Inflammatory macrophage (primary cell): ENCODE measurements at places on chromosomes 3 and 15.
A peak's percentile ranks its signal among the peaks of the same experiment; 100 is the strongest.

GRCh38 chr3:134190250-134190649 is 60.4 kb downstream of the RYK start:
- no peak for DNase-seq

DNA sequence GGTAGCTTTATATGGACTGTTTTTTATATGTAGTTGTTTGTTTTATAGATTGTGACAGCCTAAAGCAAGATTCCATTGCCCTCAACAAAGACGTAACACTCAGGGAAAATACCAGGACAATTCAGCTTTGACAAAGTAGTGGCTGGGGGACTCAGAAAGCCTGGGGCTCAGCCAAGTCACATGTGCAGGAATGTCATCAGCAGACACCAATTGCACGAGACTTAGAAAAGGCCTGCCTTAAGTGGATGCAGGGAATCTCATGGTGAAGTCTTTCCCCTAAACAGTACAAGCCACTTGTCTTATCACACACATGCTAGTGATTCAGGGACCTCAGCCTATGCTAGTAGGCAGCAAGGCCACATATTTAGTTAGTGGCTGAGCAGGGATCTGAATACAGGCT is 381.8 kb upstream of the THBS1 start:
- DNase-seq = no peak

GRCh38 chr15:40232625-40233070 is 6.2 kb upstream of the PAK6 start:
- peak; percentile 69 for DNase-seq

DNA sequence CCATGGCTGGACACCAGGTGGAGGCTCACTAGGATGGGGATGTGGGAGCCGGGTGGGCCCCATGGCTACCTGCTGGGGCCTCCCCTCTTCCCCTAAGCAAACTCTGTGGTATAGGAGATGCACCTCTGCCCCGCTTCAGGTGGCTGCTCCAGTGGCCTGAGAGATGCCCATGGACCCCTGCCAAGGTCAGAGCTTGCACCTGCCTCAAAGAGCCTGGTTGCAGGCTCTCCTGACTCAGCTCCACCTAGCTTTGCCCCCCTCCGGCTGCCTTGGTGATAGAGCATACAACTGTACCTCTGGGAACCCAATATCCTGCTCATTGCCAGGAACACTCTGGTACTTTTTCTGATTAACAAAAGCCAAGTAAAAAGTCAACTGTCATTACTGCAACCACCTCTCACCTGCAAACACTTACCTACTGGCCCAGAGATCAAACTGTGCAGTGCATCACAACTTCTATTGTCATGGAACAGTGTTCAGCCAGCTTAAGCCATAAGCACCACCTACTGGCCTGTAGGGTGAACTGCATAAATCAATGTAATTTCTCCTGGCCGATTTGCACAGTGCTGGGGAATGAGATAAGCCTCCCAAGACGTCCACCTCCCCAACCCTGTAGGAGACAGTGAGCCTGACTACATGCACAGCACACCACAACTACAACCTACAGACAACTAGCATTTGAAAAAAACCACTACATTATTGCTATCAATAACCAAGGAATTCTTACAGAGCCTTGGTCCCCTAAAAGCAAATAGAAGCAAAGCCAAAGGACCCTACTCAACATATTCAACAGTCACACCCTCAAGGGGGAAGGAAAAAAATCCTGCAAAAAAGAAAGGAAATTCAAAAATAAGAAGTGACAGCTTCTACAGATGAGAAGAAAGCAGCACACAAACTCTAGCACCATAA is 352.4 kb upstream of the ARHGEF26 start:
- peak; percentile 66 for DNase-seq

DNA sequence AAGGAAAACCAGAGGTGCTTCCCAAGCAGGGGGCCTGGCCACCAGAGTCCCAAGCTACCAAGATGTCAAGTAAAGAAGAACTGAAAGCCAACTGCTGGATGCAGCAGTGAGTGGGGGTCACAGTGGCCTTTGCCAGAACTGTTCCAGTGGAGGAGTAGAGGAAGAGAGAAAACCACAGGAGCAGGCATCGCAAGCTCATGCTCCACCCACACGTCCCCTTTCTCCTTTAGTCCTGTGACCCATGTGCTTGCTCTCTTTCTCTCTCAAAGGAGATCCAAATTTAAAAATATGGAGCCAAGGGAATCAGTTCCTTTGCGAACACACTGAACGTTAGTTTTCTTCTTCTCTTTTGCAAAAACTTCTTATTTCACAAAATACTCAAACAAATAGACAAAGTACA is 12.4 kb upstream of the ABHD2 start:
- peak; percentile 78 for DNase-seq

DNA sequence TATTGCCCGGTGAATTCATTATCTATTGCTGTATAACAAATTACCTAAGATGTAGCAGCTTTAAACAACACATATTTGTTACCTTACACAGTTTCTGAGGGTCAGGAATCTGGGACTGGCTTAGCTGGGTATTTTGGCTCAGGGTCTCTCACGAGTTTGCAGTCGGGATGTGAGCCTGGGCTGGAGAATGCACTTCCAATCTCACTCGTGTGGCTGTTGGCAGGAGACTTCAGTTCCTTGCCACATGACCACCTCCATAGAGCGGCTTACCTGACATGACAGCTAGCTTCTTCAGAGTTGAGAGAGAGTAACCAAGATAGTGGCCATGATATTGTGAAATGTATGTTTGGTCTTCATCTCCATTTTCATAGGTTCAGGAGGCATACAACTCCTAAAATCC is 18.4 kb upstream of the MITF start:
- no peak for DNase-seq

GRCh38 chr3:107221856-107222255 is 155.4 kb upstream of the CCDC54 start:
- no peak for DNase-seq

DNA sequence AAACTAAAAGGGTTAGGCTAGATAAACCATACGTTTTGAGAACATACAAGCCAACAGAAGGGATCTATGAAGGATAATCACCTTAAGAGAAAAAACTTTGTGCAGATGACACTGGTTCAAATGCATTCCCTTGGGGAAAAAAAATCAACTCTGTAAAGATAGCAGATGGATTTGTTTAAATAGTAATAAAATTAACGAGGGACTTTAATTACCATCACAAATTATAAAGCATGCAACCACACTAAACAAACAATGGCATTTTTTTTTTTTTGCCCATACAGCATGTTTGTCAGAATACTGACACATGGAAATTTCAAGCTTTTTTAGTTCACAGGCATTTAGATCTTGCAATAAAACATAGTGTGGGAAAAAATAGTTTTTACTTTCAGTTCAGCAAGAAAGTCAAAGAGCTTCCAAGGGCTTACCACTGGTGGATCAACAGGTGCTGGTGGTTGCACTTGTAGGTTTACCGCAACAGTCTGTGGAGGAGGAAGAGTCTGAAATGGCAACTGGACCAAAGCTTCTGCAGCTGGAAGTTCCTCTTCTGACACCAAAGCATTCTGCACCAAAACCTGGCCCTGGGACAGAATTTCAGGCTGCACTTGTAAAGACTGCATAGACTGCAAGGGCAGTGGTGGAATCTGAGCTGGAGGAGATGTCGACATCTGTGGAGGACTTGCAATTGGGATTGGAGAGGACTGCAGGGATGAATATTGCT is 53.1 kb downstream of the PHC3 start:
- DNase-seq = peak; percentile 5

DNA sequence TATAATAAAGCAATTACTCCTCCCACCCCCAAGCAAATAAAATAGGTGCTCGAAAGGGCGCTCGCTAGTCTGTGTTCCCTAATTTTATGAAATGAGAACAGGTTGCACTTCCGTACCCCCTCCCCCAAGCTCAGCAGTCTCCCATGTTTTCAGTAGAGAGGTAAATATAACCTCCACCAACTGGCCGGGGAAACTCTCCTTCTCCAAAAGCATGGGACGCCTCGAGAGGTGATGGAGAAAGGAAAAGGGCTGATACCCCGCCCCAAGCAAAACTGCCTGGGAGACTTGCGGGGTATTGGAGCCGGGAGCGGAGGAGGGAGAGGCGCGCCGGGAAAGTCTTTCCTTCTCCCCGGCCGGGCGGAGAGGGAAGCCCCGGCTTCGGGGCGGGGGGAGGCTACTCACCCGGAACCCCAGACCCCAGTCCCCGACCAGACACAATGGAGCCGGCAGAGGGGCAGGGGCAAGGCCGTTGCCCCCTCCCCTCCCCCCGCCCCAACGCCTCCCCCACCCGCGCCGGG is 605 bp downstream of the DCUN1D1 start:
- DNase-seq = peak; percentile 25

- no peak for DNase-seq
Observed at GRCh38 chr3:110391640-110392395, 679.8 kb upstream of the NECTIN3 start.

GRCh38 chr3:129022114-129023007 is 21.3 kb downstream of the EFCC1 start:
- DNase-seq = no peak

GRCh38 chr3:170128977-170129431 is 52.5 kb downstream of the PHC3 start:
- no peak for DNase-seq

GRCh38 chr15:41634072-41634626 is 26.1 kb upstream of the MGA start:
- peak; percentile 46 for DNase-seq

GRCh38 chr15:42919308-42919707 is 1.3 kb downstream of the TTBK2 start:
- no peak for DNase-seq

GRCh38 chr3:170689893-170690660 is 104.2 kb upstream of the SLC7A14 start:
- DNase-seq = peak; percentile 40

DNA sequence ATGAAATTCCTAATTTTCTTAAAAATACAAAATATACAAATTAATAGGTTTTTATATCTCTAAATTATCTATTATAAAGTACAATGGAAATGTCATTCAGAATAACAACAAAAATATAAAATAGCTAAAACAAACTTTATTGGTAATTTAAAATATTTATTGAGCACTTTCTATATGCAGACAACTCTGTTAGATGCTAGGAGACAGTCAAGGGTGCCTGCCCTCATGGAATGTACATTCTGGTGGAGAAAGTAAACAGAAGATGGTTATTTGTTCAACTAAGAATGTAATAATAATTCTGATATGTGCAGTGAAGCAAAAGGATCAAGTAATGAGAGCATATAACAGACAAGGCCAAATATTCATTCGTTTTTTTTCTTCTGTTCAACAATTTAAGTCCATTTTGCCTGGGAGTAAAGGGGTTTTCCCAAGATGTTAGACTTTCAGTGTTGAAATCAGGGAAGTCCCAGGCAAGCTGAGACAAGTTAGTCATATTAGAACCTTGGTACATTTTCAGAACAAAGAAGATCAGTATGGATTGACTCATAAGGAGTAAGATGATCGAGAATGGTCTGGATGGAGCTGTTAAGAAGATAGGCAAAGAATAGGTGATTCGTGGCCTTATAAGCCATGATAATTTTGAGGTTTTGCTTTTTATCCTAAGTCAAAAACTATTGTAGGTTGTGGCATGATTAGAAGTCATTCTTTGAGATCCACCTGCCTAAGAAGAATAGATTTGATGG is 150.2 kb upstream of the MLF1 start:
- peak; percentile 64 for DNase-seq

- DNase-seq = peak; percentile 3
Observed at GRCh38 chr15:57213862-57214261, 162.4 kb upstream of the CGNL1 start.

DNA sequence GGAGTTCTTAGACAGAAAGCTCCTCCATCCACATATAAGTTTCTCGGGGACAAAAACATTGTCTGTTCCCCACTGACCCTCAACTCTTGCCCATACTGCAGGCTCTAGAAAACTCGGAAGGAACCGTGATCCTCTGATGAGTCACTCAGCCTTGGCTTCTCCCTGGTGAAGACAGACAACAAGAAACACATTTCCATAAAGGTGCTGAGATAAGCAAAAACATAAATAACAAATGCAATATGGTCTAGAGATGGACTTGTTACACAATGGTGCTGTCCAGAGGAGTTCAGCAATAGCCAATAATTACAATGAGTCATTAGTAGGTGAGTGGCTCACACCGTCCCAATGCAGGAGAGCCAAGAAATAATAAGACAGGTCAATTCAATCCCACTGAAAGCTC is 43.7 kb downstream of the MAGI1 start:
- no peak for DNase-seq

DNA sequence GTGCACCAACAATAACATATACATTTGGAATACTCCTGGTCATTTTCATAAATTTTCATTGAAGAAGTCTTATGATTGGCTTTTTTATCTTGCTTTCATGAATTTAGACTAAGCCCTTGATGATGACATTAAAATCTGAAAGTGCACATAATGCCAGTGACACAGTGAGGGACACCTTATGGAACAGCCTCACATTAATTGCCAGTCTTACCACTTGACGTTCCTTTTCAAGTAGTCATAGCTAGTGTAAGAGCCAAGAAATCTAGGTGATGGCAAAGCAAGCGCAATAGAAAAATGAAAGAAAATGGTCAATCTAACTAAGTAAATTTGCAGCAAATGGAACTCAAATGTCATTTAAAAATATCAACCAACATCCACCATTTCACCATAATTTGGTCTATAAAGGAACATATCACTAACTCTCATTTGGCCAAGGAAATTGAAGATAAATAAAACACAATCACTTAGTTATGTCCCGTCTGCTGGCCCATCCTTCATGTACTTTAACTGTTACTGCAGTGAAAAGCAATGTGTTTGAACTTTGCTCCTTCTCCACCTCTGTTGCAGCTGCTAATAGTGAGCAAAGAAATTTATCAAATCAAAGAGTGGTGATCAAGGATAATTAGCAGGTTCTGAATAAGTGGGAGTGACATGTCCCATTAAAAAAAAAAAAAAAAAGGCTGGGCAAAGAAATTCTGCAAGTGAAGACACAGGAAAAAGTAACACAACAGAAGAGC is 110.0 kb downstream of the TJP1 start:
- DNase-seq = no peak

GRCh38 chr15:68365140-68365745 is 66.7 kb downstream of the ITGA11 start:
- peak; percentile 39 for DNase-seq

GRCh38 chr3:147407498-147408187 is 1.3 kb upstream of the ZIC4 start:
- DNase-seq = no peak

DNA sequence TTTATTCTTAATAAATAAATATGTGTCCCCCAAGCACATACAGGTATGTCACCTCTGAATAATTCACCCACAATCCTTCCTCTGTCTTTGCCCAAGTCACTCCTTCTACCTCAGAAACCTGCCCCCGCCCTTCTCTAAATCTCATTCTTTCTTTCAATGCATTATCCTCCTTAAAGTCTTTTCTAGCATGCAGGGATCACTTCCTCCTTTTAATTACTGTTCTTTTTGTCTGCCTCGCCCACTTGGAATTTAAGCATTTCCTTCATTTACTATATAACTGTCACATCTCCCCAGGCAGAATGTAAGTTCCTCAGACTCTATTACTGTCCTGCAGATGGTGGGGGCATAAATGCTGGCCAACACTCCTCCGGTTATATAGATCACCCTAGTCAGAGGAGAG is 7.8 kb downstream of the CCDC80 start:
- peak; percentile 15 for DNase-seq

DNA sequence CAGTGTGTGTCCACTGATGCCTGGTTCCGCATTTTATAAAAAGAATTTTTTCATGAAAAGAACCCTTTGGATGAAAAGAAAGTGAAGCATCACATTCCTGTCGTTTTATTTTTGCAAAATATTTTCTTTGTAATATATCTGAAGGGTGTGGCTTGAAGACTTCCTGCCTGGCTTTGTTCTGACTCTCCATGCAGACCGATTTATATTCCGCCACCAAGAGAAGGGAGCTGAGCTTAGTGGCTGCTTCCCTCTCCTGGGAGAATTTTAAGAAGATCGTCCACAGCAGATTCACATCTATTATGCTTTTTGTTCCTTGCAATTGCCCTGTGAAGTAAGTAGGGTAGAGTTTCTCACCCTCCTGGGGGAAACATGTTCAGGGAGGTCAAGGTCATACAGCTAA is 45.2 kb upstream of the UMPS start:
- no peak for DNase-seq
